ENCODE measurements at places on chromosomes 11 and 22.

GRCh38 chr11:103370076-103370475 lies 260.9 kb downstream of the DYNC2H1 start:
- DNase-seq = no peak

- no peak for DNase-seq
Measured at GRCh38 chr22:22462813-22463567, 45.6 kb downstream of the ZNF280B start.

- no peak for DNase-seq
Measured at GRCh38 chr22:23218867-23219251, 38.5 kb downstream of the BCR start.

DNA sequence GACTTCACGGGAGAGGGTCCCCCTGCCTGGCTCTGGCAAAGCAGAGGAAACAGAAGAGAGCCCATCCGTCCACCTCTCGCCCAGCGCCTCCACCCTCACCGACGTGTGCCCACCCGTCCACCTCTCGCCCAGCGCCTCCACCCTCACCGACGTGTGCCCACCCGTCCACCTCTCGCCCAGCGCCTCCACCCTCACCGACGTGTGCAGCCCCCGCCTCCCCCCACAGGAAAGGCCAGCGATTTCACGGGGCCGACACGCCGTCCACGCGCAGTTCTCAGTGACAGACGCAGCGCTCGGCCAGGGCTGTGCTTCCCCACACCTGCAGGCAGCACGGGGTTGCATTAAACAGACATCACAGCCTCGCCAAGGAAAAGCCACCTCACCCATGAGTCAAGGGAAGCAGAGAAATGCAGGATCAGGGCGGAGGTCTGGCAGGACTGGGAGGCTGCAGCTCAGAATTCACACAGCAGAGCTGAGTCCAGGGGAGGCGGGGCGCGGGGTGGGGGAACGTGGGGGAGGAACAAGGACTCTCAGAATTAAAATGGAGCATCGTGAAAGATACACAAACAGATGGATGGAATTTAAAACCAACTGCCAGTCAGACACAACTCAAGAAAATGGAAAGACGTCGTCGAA lies 377.7 kb downstream of the BRD1 start:
- DNase-seq = no peak

DNA sequence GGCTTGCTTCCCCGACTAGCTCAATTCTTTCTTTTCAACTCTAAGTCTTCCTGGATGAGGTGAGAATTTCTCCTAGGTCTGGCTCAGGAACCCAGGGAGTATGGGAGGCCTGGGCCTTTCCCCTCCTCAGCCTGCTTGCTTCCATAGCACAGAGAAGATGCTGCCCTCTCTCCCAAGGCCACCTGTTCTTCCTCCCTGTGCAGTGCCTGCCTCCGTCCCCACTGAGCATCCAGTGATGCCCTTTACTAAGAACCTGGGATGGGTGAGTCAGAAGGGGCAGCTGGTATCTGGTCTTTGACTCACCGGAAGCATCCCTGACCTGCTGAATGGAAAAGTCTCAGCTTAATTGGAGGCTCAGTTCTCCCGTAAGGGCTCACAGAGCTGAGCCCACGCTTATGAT lies 607.9 kb downstream of the BUD13 start:
- no peak for DNase-seq

DNA sequence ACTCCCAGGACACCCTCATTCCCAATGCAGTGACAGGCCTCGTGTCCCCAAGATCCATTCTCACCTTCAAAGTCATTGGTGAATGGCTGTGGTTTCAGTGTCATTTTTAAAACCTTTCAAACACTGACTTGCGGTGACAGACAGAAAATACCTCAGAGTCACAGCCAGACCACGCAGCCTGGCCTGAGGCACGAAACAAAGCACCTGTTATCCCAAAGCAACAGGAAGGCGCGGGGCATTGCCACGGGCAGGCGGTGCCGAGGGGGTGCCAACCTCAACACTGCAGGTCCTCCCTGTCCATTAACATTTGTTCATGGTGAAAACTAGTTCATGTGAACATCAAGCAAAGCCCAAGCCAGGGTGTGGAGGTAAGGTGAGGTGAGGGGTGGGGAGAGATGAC lies 38.2 kb downstream of the RPUSD4 start:
- DNase-seq = no peak

DNA sequence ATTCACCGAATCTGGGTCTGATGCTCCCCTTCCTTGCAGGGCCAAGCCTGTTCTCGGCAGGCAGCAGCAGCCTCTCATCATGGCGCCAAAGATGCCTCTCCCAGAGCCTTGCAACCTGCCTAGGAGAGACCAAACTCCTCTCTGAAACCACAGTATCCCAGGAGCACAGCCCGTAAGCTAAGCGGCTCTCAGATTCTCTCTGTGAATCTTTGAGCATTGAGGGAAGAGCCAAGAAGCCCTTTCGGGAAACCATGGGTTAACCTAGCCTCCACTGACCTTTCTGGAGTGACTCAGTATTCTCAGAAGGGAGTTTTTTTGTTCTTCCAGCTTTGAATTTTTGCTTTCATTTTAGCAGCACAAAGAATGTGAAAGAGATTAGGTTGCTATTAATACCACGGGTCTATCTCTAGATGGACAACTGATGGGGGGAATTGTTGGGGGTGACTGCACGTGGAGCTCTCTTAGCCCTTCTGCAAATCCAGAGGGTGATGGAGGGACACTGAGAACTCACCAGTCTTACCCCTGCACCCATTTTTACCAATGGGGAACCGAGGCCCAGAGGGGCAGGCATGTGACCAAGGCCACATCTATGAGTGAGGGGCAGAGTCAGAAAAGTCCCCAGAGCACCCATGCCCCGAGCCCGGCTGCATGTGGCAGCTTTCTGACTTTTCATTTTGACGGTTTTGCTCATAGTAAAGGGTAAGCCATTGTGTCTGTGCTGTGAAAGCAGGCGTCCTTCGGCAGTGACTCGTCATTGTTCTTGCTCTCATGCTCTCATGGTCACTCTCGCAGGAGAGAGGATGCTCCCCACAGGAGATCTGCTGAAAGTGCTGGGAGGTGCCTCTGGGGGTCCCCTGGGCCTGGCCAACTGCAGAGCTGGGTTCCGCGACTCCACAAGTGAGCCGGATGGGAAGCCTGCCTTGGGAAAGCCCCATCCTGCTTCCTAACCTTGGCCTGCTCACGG lies 36.0 kb downstream of the IRAG1 start:
- DNase-seq = no peak

GRCh38 chr11:122668562-122669090 lies 13.1 kb downstream of the UBASH3B start:
- DNase-seq = no peak

DNA sequence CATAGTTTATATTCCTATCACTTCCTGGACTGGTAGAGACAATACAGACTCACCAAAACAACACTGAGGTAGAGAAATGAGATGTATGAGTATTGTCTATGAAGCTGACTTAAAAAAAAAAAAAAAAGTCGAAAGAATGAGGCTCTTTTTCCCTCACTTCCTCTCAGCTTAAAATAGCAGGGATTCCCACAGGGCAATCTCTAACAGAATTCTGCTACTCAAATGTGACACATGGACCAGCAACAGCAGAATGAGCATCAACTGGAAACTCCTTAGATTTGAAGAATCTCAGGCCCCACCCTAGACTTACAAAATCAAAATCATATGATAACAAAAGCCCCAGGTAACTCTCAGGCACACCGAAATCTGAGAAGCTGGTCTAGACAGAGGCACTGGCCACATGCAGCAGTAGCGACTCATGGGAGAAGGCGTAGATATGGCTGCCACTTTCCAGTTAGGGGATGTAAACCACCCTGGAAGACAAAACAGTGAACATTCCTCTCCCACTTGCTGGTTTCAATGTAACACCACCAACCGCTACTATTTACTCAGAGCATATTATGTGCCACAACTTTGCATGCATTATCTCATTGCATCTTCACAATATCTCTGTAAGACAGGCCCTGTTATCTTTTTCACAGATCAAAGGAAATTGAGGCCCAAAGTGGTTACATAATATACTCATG lies 128.0 kb downstream of the RBFOX2 start:
- peak; percentile 24 for DNase-seq

DNA sequence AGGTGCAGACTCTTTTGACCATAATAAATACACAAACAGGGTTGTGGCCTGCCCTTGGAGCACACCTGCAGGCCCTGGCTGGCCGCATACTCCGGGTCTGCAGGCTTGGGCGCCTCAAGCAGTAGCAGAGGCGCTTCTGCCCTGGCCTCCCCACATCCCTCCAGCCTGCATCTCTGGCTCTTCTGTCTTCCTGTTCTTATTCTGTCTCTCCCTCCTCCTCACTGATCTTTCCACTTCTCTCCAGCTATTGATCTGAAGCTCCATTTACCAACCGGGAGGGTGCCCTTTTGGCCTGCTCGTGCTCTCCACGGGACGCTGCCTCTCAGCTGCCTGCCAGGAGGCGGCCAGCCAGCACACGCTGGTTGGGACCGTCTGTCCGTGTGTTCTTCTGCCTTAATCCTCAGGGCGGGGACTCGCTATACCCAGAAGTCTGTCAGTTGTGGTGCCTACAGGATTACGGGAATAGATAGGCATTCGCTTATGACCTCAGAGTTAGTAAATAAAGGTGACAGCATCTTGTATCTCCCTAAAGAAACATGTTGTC lies 5.2 kb downstream of the UPB1 start:
- DNase-seq = no peak

DNA sequence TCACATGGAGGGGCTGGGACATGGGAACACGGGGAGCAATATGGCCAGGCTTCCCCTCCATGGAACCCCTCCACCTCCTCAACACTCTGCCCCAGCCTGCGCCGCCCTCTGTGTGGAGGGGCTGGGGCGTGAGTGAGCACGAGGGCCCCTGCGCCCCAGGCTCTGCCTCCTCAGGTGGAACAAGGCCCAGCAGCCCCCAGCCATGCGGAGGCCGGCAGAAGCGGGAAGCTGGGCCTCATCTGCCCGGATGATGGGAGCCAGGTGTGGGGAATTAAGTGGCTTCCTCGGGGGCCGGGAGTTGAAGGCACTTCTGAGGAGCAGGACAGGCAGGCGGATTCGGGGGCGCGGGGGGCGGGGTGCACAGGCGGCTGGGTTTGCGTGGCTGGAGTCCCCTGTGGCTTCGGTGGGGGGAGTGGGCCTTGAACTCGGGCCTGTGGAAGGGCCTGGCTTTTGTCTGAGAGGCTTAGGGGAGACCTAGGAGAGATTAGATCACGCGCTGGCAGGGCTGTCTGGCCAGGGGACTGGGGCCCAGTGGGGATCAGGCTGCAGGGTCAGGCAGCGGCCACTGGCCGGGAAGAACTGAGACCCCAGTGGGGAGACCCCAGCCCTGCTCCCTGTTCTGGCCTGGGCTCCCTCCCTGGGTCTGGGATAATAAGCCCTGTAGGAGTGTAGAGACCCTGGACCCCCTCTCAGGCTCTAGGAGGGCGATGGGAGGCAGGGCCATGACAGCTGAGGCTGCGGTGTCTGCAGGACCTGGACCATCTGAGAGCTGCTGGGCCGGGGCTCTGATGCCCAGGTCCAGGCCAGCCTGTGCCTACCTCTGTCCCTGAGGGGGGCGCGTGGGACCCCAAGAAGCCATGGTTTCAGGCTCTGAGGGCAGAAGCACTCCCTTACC lies 13.3 kb downstream of the PRR33 start:
- DNase-seq = no peak

DNA sequence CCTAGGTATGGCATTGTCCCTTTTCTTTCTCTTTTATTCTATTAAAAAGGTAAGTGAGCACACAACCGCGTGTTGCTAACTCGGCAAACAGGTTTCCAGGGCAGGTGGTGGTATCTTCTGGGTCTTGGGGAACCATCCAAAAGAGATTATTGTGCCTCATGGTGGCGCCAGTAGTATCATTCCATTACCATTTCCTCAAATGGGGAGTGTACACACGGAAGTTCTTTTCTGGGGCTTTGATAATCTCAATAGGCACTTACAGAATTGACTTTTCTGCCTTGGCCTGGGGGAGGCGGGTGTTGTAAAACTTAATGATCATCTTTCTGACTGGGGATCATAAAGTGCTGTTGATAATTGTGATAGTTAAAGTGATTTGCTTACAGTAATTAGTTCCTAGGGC lies 234.1 kb downstream of the KIRREL3 start:
- no peak for DNase-seq

DNA sequence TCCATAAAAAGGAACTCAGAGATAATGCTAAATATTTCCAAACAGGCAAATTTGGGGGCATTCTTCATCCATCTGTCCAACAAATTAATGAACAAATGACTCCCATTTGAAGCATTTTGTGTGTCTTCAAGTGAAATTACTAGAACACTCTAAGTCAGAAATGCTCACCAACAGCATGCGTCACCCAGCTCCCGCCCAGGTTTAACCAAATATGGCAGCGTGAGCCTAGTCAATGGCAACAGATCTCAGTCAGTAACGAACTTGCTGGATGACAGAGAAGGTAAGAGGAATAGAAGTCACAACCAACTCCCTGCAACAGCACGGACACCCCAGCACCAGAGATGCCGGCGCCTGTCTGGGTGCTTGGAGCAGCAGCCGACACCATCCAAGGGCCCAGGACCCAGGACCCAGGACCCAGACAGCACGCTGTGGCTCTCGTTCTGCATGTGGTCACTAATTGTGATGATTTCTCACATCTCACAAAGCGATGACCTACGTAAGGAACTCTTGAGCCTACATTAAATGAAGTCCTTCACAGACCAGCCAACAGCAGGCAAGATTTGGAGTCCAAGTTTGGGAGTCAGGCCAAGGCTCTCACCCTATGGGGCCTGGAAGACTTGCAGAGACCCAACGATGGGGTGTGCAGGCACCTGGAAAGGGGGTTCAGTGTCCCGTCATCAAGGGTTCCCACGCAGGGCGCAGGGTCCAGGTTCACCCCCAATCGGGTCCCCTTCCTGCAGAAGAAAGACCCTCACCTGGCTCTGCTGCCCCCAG lies 556.9 kb downstream of the BRD1 start:
- DNase-seq = no peak

GRCh38 chr11:34682825-34683224 lies 61.9 kb downstream of the EHF start:
- no peak for DNase-seq

GRCh38 chr11:24457985-24458384 lies 38.9 kb upstream of the LUZP2 start:
- no peak for DNase-seq

GRCh38 chr22:30318799-30319419 lies 7.8 kb downstream of the TBC1D10A start:
- DNase-seq = no peak

GRCh38 chr22:44530569-44530968 lies 32.5 kb upstream of the RTL6 start:
- no peak for DNase-seq

DNA sequence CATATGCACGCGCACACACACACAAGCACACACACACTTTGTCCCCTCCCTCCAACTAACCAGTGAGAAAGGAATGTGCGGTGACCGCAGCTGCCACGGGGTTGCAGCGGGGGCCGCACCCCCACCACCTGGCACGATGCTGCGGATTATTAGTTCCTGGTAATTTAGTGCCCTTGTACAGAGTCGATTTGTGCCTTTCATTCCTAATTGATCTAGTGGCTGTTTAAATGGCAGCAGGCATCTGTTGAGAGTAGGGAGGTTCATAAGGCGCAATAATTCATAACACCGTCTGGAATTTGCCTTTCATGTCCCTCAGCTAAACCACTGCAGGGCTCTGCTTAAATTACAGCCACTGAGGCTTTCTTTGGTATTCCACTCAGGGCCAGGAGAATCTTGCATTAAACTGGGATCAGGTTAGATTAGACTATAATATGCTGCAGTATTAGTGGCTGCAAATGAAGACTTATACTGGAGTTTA lies 113.7 kb downstream of the FEZ1 start:
- DNase-seq = no peak

- no peak for DNase-seq
Measured at GRCh38 chr11:112625814-112626213, 335.4 kb upstream of the NCAM1 start.

GRCh38 chr11:58771458-58771855 lies 39.7 kb upstream of the GLYAT start:
- DNase-seq = no peak

GRCh38 chr11:118633979-118634378 lies 26.6 kb downstream of the PHLDB1 start:
- no peak for DNase-seq

GRCh38 chr11:117328375-117329010 lies 839 bp downstream of the CEP164 start:
- no peak for DNase-seq

Measured in stimulated activated CD4-positive, alpha-beta T cell treated with anti-CD3 and anti-CD28 coated beads, Interleukin-2, amount 100 ng/mL, for 24 hours (primary cell).